ENCODE measurements at places on chromosomes 2 and 18. TPM values are rescaled to one million over a fixed set of nuclear protein-coding genes. Genes with fewer than 3 reads are reported as not detected.
A peak's percentile ranks its signal among the peaks of the same experiment; 100 is the strongest.

DNA sequence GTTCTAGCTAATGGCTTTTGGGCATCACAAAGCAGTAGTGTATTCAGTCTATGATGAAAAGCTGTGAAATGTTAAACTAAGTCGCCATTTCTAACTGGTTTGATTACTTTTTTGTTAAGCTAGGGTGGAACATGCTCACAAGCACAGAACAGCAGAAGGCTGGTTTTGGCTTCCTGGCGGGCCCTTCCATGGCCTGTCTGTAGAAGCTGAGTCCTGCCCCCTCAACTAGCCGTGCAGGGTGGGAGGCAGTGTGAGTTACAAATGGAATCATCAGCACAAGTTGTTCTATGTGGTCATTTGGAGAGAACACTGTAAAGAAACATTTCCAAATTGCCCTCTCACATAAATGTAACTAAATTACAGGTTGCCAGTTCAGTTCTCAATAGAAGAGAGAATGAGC is 290.8 kb downstream of the ALPK2 start:
- DNase-seq: no peak
- H3K4me3 ChIP-seq: no peak overlapping the region
- no peaks in the 10 kb centered on the region for H3K36me3 ChIP-seq
- H3K4me1 ChIP-seq: no peaks in the 10 kb centered on the region
- H3K27me3 ChIP-seq: no peaks in the 10 kb centered on the region
- peak overlapping the region; percentile 55 for H3K27ac ChIP-seq

- H3K36me3 ChIP-seq: no peaks in the 10 kb centered on the region
- no peaks in the 10 kb centered on the region for H3K27me3 ChIP-seq
- H3K4me1 ChIP-seq: no peaks in the 10 kb centered on the region
- no peak overlapping the region for H3K27ac ChIP-seq
- no peak overlapping the region for H3K4me3 ChIP-seq
These were observed 214.6 kb downstream of the NCK2 start for GRCh38 chr2:105959357-105959756.

DNA sequence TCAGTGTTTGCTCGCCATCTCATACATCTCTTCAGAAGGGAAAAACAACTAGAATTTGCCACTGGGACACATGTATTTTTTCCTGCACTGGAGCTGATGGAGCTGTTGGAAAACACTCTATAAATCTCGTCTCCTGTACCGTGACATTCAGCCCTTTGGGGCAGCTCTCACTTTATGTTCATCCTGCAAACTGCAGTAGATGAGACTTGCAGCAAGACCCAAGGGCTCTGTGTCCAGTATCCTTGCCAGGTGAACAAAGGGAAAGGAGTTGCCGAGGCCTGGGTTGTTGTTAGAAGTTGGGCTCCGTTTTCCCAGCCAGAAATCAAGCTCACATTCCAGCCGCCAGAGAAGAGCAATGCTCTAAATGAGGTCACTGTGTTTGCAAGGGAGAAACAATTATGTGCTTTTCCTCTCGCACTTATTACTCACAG is 285.1 kb downstream of the SLC4A3 start:
- peak overlapping the region; percentile 76 for H3K27ac ChIP-seq
- H3K4me1 ChIP-seq: peaks cover 4% of the 10 kb centered on the region
- DNase-seq: peak; percentile 61
- H3K4me3 ChIP-seq: no peak overlapping the region
- no peaks in the 10 kb centered on the region for H3K36me3 ChIP-seq
- H3K27me3 ChIP-seq: no peaks in the 10 kb centered on the region

- H3K36me3 ChIP-seq: no peaks in the 10 kb centered on the region
- H3K27me3 ChIP-seq: no peaks in the 10 kb centered on the region
- DNase-seq: no peak
- no peaks in the 10 kb centered on the region for H3K4me1 ChIP-seq
- no peak overlapping the region for H3K27ac ChIP-seq
These were observed 57.7 kb downstream of the RRM2 start for GRCh38 chr2:10180229-10180628.

DNA sequence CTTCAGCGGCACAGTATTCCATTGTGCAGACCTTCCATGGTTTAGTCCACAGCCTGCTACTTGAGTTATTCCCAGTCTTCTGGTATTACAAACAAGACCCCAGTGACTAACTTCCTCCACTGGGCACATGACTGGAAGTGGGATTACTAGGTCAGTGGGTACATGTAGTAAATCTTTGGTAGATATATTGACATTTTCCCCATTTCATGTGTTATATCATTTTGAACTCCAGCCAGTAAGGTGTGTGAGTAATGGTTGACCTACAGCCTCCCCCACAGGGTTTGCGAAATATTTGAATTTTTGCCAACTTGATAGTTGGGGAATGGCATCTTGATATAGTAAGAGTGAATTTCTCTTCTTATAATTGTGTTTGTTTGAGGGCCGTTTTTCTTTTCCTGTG is 58.8 kb downstream of the RNF144A start:
- H3K27me3 ChIP-seq: no peaks in the 10 kb centered on the region
- no peak for DNase-seq
- no peak overlapping the region for H3K4me3 ChIP-seq
- H3K4me1 ChIP-seq: no peaks in the 10 kb centered on the region
- no peaks in the 10 kb centered on the region for H3K36me3 ChIP-seq

GRCh38 chr2:190876631-190877030 is 4.0 kb upstream of the GLS start:
- H3K36me3 ChIP-seq: no peaks in the 10 kb centered on the region
- no peak for DNase-seq
- H3K4me3 ChIP-seq: no peak overlapping the region
- H3K27ac ChIP-seq: no peak overlapping the region

- DNase-seq: no peak
- no peaks in the 10 kb centered on the region for H3K36me3 ChIP-seq
- H3K27me3 ChIP-seq: no peaks in the 10 kb centered on the region
- H3K27ac ChIP-seq: no peak overlapping the region
- no peaks in the 10 kb centered on the region for H3K4me1 ChIP-seq
These were observed 59.3 kb downstream of the MYL12B start for GRCh38 chr18:3321133-3321812.

- H3K4me3 ChIP-seq: no peak overlapping the region
- H3K4me1 ChIP-seq: no peaks in the 10 kb centered on the region
- no peaks in the 10 kb centered on the region for H3K27me3 ChIP-seq
- no peaks in the 10 kb centered on the region for H3K36me3 ChIP-seq
These were observed 305.4 kb upstream of the RAB6C start for GRCh38 chr2:129673847-129674711.

GRCh38 chr2:48452108-48452507 is 77.8 kb upstream of the STON1 start:
- H3K4me1 ChIP-seq: no peaks in the 10 kb centered on the region
- H3K27ac ChIP-seq: no peak overlapping the region
- H3K4me3 ChIP-seq: no peak overlapping the region
- no peak for DNase-seq
- H3K36me3 ChIP-seq: no peaks in the 10 kb centered on the region

DNA sequence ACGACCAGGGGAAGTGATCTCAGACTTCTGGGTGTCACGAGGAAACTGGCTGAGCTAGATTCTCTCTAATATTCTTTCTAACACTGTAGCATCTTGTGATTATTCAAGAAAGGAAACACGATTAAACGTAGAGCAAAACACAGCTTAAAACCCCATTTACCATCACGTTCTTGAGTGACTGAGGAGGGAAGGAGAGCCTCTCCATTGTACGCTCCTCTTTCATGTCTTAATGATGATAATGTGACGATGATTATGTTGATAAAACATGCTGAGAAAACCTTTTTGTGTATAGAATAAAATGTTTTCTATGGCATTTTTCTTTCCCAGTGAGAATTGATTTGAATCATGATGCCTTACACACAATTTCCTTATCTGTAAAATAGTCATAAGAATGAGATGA is 705.6 kb upstream of the ID2 start:
- no peak for DNase-seq
- no peaks in the 10 kb centered on the region for H3K27me3 ChIP-seq
- no peak overlapping the region for H3K4me3 ChIP-seq
- no peak overlapping the region for H3K27ac ChIP-seq
- H3K36me3 ChIP-seq: no peaks in the 10 kb centered on the region

GRCh38 chr2:186913870-186914269 is 64.9 kb upstream of the ZSWIM2 start:
- H3K4me3 ChIP-seq: no peak overlapping the region
- DNase-seq: no peak
- H3K27ac ChIP-seq: no peak overlapping the region
- no peaks in the 10 kb centered on the region for H3K4me1 ChIP-seq
- H3K27me3 ChIP-seq: no peaks in the 10 kb centered on the region
- H3K36me3 ChIP-seq: no peaks in the 10 kb centered on the region

DNA sequence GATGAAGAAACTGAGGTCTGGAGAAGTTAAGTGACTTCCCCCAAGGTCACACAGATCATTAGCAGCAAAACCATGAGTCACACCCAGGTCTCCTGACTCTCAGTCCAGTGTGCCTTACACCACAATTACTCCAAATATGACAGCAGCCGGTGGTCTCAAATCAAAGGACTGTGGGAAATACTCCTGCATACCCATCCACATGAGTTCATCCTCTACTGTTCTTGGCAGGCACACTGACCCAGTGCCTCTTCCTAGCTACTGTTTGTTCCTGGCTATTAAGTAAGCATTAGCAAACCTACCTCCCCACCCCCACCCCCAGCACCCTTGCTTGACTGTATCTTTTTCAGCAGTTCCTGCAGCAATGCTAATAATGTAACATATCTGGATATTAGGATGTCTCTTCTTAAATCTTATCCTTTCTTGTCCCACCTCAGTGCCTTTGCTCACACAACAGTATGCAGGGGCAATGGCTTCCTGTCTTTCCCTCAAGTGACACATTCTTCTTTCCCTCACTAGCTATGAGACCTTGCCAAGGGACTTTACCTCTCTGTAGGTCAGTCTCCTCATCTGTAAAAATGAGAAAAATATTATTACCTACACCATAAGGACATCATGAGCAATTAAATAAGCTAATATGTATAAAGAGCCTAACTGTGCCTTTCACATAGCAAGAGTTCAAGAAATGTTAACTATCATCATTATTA is 46.2 kb downstream of the FAM98A start:
- H3K36me3 ChIP-seq: no peaks in the 10 kb centered on the region
- no peak for DNase-seq
- H3K4me3 ChIP-seq: no peak overlapping the region
- no peaks in the 10 kb centered on the region for H3K27me3 ChIP-seq

DNA sequence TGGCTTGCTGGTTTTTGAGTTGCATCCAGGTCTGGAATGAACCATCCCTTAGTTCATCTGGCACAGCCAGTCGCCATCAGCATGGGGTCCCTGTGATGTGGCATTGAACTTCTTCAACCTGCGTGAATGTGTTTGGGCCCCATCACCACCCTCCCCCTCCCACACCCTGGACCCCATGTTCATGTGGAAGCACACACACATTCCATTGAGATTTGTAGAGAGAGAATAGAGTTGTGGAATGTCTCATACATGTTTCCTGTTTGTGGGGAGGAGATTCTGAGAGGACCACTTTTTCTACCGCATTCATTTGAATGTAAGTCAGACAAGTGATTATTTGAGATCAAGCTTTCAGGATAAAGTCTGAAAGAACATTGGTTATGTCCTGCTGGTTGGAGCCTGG is 117.6 kb upstream of the EML6 start:
- H3K4me1 ChIP-seq: no peaks in the 10 kb centered on the region
- H3K4me3 ChIP-seq: no peak overlapping the region
- H3K27me3 ChIP-seq: no peaks in the 10 kb centered on the region
- H3K36me3 ChIP-seq: no peaks in the 10 kb centered on the region

DNA sequence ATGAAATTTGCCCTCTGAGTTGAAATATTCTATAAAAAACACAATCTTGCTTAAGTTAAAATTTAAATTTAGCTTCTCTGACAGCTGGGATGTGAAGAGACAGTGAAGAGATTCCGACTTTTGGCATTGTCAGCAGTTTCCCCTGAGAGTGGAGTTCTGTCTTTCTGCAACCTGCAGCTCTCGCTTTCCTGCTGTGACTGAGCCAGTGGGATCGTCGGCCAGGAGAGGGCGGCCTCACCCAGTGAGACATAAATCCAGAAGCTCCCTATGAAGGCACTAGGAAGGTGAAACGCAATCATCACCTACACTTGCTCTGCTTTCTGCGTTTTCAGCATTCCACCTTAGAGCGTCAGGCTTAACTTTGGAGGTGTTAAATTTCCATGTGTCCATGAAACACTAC is 75.4 kb upstream of the HNMT start:
- no peak overlapping the region for H3K27ac ChIP-seq
- DNase-seq: no peak

GRCh38 chr2:233479616-233480489 is 86.7 kb downstream of the USP40 start:
- no peaks in the 10 kb centered on the region for H3K4me1 ChIP-seq
- no peak for DNase-seq
- no peaks in the 10 kb centered on the region for H3K36me3 ChIP-seq
- no peak overlapping the region for H3K27ac ChIP-seq

DNA sequence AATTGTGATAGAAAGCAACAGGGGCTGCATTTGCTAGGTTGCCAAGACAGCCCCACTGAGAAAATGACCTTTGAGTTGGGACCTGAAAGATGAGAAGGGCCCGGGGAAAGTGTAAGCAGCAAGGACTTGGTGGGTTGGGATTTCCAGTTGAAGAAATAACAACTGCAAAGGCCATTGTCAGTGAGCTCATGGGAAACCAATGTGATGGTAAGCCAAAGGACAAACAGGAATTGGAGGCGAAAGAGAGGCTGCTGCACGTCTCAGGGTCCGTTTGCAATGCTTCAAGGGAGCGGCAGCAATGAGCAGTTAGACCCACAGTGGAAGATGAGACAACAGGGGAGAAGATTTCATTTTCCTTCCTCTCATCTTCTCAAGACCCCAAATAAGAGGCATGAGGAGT is 51.5 kb upstream of the RGPD4 start:
- H3K4me3 ChIP-seq: no peak overlapping the region
- no peak overlapping the region for H3K27ac ChIP-seq

- H3K27me3 ChIP-seq: no peaks in the 10 kb centered on the region
- no peaks in the 10 kb centered on the region for H3K4me1 ChIP-seq
- no peak overlapping the region for H3K27ac ChIP-seq
- no peaks in the 10 kb centered on the region for H3K36me3 ChIP-seq
- no peak overlapping the region for H3K4me3 ChIP-seq
These were observed 23.8 kb upstream of the TXNDC2 start for GRCh38 chr18:9861933-9862332.

GRCh38 chr2:37011130-37011529 is 44.8 kb upstream of the STRN start:
- H3K27ac ChIP-seq: no peak overlapping the region
- H3K4me3 ChIP-seq: no peak overlapping the region
- no peak for DNase-seq
- H3K27me3 ChIP-seq: no peaks in the 10 kb centered on the region
- H3K4me1 ChIP-seq: no peaks in the 10 kb centered on the region

GRCh38 chr18:34431042-34431441 is 206.3 kb upstream of the NOL4 start:
- no peak for DNase-seq
- H3K27ac ChIP-seq: no peak overlapping the region
- H3K36me3 ChIP-seq: no peaks in the 10 kb centered on the region
- H3K4me1 ChIP-seq: no peaks in the 10 kb centered on the region
- H3K4me3 ChIP-seq: no peak overlapping the region

- no peaks in the 10 kb centered on the region for H3K4me1 ChIP-seq
- DNase-seq: no peak
- H3K36me3 ChIP-seq: no peaks in the 10 kb centered on the region
- no peak overlapping the region for H3K4me3 ChIP-seq
These were observed 48.5 kb upstream of the DTNA start for GRCh38 chr18:34661464-34662087.

FNDC4 gene
- total RNA-seq: 9.1 TPM

LYG2 gene
- total RNA-seq: not detected

BCL2L11 gene
- total RNA-seq: 2.0 TPM

LYPD6B gene
- not detected for total RNA-seq

AMER3 gene
- not detected for total RNA-seq

GLI2 gene
- total RNA-seq: 22.2 TPM

REG3A gene
- total RNA-seq: not detected

GKN1 gene
- total RNA-seq: not detected

TDRD15 gene
- not detected for total RNA-seq

GKN2 gene
- total RNA-seq: not detected

Data from uterus (tissue), 4 donors.